ENCODE measurements at places on chromosomes 7 and 10. TPM values are rescaled to one million over a fixed set of nuclear protein-coding genes. Genes with fewer than 3 reads are reported as not detected.

MMRN2 gene
- 1.0 TPM for total RNA-seq

DNA sequence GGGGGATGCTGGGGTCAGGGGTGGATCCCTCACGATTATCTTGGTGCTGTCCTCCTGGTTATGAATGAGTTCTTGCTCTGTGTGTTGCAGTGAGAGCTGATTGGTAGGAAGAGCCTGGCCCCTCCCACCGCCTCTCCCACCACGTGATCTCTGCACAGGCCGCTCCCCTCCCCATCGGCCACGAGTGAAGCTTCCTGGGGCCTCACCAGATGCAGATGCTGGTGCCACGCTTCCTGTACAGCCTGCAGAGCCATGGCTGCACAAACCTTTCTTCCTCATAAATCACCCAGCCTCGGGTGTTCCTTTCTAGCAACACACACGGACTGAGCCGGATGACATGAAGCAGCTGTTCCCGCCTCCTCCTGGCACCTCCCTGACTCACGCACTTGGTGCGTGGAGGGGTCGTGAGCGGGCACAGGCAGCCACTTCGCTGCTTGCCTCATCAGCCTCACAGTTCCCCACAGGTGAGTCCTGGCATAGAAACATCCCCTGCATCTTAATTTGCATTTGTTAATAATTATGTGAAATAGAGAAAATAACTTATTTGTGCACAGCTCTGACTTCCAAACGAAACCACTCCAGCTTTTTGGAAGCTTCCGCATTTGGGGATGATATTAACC, 210.8 kb downstream of the ADARB2 start:
- no peaks in the 10 kb centered on the region for H3K4me1 ChIP-seq
- H3K36me3 ChIP-seq = no peaks in the 10 kb centered on the region
- H3K27ac ChIP-seq = no peak overlapping the region
- peaks cover 5% of the 10 kb centered on the region for H3K27me3 ChIP-seq

EPHA1 gene
- 0.39 TPM for total RNA-seq

CALHM1 gene
- total RNA-seq = not detected

MSS51 gene
- total RNA-seq = 2.3 TPM

- H3K27ac ChIP-seq = peak overlapping the region; percentile 94
- H3K4me1 ChIP-seq = peaks cover 27% of the 10 kb centered on the region
- peaks cover 8% of the 10 kb centered on the region for H3K36me3 ChIP-seq
- no peaks in the 10 kb centered on the region for H3K27me3 ChIP-seq
These were observed 3.9 kb downstream of the UBE2H start for GRCh38 chr7:129948877-129949291.

DNA sequence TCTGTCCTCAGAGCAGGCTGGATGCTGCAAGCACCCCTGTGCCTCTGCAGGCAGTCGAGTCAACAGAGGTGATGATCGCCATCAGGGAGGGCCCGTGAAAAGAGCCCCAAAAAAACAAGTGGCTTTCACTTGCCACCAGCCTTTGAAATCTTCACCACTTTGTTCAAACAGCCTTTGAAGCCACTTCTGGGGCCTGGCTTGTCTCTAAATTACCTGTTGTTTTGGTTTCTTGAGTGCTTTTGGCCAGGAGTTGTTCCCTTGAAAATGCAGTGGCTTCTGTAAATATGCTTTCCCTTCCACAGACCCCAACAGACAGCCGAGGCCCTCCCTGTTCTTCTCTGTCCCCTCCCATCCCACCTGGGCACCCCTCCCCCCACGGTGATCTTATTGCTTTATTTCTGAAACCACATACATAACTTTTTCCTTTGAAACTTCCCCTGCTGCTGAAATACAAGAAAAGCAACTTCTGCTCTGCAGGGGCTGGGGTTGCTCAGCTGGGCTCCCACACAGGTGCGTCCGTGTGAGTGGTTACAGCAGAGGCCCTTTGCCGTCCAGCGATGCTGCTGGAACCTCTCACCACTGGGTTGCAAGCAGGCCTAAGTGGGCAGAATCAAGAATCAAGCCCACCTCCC, 283.8 kb upstream of the SHH start:
- DNase-seq = no peak
- no peak overlapping the region for H3K4me3 ChIP-seq
- H3K36me3 ChIP-seq = no peaks in the 10 kb centered on the region
- H3K4me1 ChIP-seq = no peaks in the 10 kb centered on the region
- H3K27me3 ChIP-seq = no peaks in the 10 kb centered on the region
- H3K27ac ChIP-seq = no peak overlapping the region

- no peaks in the 10 kb centered on the region for H3K36me3 ChIP-seq
- DNase-seq = peak; percentile 67
- H3K27ac ChIP-seq = peak overlapping the region; percentile 74
- no peaks in the 10 kb centered on the region for H3K27me3 ChIP-seq
These were observed 122.8 kb downstream of the UBE2H start for GRCh38 chr7:129829737-129830631.

SFRP4 gene
- 0.74 TPM for total RNA-seq

CREB5 gene
- 3.1 TPM for total RNA-seq

STEAP1 gene
- total RNA-seq = 5.5 TPM

GRCh38 chr10:3833046-3833445, 48.0 kb upstream of the KLF6 start:
- no peaks in the 10 kb centered on the region for H3K36me3 ChIP-seq
- no peak overlapping the region for H3K4me3 ChIP-seq
- no peaks in the 10 kb centered on the region for H3K27me3 ChIP-seq
- H3K4me1 ChIP-seq = peaks cover 62% of the 10 kb centered on the region

DNA sequence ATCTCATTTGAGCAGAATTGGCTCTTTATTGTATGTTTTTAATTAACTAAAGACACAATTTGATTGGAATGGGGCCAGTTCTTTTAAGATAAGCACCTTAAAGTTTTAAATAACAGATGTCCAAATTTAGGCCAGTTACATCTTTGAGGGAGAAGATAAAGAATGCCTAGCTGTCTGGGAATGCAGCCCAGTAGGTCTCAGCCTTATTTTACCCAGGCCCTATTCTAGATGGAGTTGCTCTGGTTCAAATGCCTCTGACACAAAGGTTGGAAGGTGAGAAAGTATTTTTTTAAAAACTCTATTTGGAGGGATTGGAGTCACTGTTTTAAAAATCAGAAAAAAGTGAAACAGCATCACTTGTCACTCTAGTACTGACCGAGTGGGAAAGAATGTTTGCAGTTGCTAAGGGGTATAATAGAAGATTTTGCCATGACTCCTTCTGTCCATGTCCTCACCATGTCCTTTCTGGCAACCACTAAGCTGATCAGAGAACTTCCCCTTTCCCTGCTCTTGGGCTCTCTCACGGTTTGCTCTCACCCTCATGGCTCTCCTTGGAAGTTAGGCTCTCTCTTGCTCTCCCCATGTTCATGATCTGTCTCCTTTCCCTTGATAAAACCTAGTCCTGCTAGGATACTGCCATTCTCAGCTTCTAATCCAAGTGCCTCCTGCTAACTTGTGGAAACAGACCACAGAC, 238.2 kb upstream of the AGK start:
- no peaks in the 10 kb centered on the region for H3K4me1 ChIP-seq
- no peak for DNase-seq
- H3K27me3 ChIP-seq = no peaks in the 10 kb centered on the region
- H3K36me3 ChIP-seq = no peaks in the 10 kb centered on the region
- H3K27ac ChIP-seq = no peak overlapping the region

GRCh38 chr10:132946311-132946710, 3.9 kb upstream of the CFAP46 start:
- DNase-seq = no peak
- H3K4me3 ChIP-seq = no peak overlapping the region
- peaks cover 6% of the 10 kb centered on the region for H3K27me3 ChIP-seq
- no peaks in the 10 kb centered on the region for H3K36me3 ChIP-seq
- H3K27ac ChIP-seq = no peak overlapping the region

MOGAT3 gene
- total RNA-seq = 0.23 TPM

DNA sequence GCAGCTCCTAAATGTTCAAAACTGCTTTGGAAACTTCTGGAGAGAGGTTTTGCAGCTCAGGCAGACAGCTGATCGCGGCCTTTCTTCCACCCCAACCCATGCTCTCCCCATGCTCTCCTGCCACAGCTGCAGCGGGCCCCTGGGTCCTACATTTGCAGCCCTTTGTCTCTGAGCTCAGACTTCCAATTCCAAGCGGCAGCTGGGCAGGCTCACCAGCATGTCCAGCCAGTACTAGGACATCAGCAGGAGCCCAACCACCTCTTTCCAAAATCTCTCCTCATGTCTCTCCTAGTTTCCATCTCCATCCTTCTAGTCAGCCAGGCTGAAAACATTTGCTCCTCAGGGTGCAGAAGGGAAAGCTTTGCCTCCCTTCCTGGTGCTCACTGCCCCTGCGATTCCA, 6.0 kb downstream of the LEP start:
- no peaks in the 10 kb centered on the region for H3K4me1 ChIP-seq
- no peak overlapping the region for H3K27ac ChIP-seq
- DNase-seq = no peak
- H3K36me3 ChIP-seq = no peaks in the 10 kb centered on the region
- H3K4me3 ChIP-seq = no peak overlapping the region
- peaks cover 12% of the 10 kb centered on the region for H3K27me3 ChIP-seq

DNA sequence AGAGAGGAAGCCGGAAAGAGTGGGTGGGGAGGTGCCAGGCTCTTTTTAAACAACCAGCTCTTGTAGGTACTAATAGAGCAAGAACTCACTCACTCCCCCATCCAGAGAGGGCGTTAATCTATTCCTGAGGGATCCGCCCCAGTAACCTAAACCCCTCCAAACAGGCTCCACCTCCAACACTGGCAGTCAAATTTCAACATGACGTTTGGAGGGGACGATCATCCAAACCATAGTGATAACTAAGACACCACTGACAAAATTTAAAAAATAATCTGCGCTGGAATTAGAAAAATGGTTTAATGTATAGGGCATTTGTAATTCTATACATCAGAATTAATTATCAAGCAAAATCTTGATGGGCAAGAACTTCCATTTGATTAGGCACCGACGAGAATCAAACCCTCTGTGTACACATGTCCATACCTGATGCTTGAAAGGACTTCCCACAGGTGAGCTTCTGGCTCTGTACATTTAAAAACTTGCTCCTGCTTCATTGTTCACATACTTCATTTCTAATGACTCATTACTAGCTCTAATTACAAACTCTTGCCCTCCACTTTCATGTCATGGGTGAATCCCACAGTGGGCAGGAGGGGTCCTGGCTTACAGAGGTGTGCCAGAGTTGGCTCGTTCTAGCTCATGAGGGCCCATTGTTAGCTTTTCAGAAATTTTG, 20.6 kb upstream of the KDM7A start:
- H3K27me3 ChIP-seq = no peaks in the 10 kb centered on the region
- H3K4me1 ChIP-seq = no peaks in the 10 kb centered on the region
- no peak overlapping the region for H3K27ac ChIP-seq
- DNase-seq = no peak
- no peaks in the 10 kb centered on the region for H3K36me3 ChIP-seq
- H3K4me3 ChIP-seq = no peak overlapping the region

- no peaks in the 10 kb centered on the region for H3K4me1 ChIP-seq
- DNase-seq = no peak
- no peaks in the 10 kb centered on the region for H3K27me3 ChIP-seq
- H3K4me3 ChIP-seq = no peak overlapping the region
- no peak overlapping the region for H3K27ac ChIP-seq
- no peaks in the 10 kb centered on the region for H3K36me3 ChIP-seq
These were observed 217.4 kb downstream of the WDR37 start for GRCh38 chr10:1273372-1274105.

DNA sequence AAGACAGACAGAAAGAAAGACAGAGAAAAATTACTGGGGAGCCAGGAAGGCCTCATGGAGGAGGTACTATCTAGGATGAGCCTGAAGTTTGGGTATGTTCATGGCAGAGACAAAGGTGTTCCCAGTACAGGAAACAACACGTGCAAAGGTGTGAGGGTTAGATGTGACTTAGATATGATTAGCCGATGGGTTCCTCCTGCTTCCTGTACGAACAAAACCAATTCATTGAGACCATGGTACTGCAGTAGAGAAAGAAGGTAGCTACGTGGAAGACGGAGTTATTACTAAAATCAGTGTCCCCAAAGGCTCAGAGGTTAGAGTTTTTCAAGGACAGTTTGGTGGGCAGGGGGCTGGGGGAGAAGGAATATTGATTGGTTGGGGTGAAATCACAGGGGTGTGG, 55.2 kb upstream of the CHST3 start:
- no peaks in the 10 kb centered on the region for H3K36me3 ChIP-seq
- no peaks in the 10 kb centered on the region for H3K4me1 ChIP-seq
- H3K27ac ChIP-seq = no peak overlapping the region
- DNase-seq = no peak

ODAD2 gene
- not detected for total RNA-seq

DNA sequence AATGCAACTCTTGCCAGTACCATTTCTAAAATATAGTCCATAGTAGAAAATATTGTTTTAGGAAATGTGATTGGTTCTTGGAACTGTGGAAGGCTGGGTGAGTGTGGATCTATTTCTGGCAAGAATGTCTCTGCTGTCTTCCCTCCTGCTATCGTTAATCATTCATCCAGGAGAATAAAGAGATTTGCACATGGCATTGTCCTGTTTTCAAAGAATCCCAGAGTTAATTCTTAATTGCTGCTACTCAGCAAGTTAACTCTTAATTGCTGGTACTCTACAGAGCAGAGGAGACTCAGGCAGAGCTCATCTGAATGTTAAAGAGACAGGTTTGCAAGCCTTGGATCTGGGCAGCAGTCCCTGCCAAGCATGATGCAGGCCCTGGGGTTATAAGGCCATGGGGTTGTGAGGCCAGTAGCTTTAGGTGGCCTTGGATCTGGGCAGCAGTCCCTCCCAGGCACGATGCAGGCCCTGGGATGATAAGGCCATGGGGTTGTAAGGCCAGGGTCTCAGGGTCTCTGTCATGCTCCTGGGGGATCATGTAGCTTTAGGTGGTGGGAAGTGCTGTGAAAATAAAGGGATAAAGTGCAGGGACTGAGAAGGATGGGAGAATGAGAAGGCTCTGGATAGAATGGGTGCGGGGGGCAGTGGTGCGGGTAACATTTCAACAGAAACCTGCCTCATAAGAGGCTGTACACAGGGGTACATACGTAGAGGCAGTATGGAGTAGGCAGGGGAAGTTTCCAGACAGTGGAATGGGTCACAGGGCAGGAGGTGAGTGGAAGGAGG, 162.3 kb downstream of the SVIL start:
- no peak for DNase-seq
- no peaks in the 10 kb centered on the region for H3K36me3 ChIP-seq
- H3K27ac ChIP-seq = no peak overlapping the region
- H3K4me1 ChIP-seq = peaks cover 3% of the 10 kb centered on the region
- no peaks in the 10 kb centered on the region for H3K27me3 ChIP-seq

DNA sequence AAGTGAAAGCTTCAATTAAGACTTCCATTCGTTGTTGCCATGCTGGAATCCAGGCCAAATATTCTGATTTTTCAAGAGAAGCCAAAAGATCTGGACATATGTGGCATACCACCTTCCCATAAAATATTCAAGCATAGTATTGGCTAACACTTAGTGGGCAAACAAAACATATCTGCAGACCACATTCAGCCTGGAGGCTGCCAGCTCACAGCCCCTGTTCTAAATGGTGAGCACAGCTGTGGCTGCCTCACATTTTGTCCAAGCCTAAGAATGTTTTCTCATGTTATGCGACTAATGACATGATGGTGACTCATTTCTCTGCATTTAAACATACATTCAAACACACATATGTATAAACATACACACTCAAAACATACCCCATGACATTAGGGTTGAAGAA, 10.6 kb upstream of the CALU start:
- H3K27me3 ChIP-seq = peaks cover 9% of the 10 kb centered on the region
- no peak overlapping the region for H3K27ac ChIP-seq
- DNase-seq = no peak
- H3K4me1 ChIP-seq = no peaks in the 10 kb centered on the region
- H3K4me3 ChIP-seq = no peak overlapping the region

- H3K4me3 ChIP-seq = no peak within 1 kb of the TSS
- H3K27me3 ChIP-seq = no peaks in the 10 kb centered on the region
- peak; percentile 65 for DNase-seq
- no peaks in the 10 kb centered on the region for H3K4me1 ChIP-seq
These were observed at the start of gene CPA4 for GRCh38 chr7:130292682-130293257. Gene CPA4 (plus strand): TSS chr7:130293161. CDS start chr7:130293181, 20 bp downstream.

GRCh38 chr10:7039859-7040258, 371.0 kb downstream of the SFMBT2 start:
- H3K27me3 ChIP-seq = no peaks in the 10 kb centered on the region
- H3K36me3 ChIP-seq = no peaks in the 10 kb centered on the region
- no peak overlapping the region for H3K27ac ChIP-seq
- no peaks in the 10 kb centered on the region for H3K4me1 ChIP-seq

SFTPA1 gene
- total RNA-seq = 3.8 TPM
